Endodermal cell (in vitro differentiated cells): ENCODE measurements at places on chromosomes 2 and 18. TPM values are rescaled to one million over a fixed set of nuclear protein-coding genes. Genes with fewer than 3 reads are reported as not detected.

The GKN2 gene
- not detected in 2 replicates for total RNA-seq

The SLC4A3 gene
- total RNA-seq: 13.4 to 15.8 TPM (median 13.8 TPM) in 3 replicates

The ACTG2 gene
- 1.5 to 2.3 TPM (median 1.9 TPM) in 3 replicates for total RNA-seq

The CYP26B1 gene
- 0.34 to 1.8 TPM (median 0.91 TPM) in 3 replicates for total RNA-seq

The NEB gene
- total RNA-seq: 4.1 and 4.4 TPM in 2 replicates

The CFAP65 gene
- 1.5 and 1.7 TPM in 2 replicates for total RNA-seq

The HOXD4 gene
- total RNA-seq: not detected in 2 replicates
